ENCODE measurements at places on chromosomes 12 and 14.
A peak's percentile ranks its signal among the peaks of the same experiment; 100 is the strongest.

DNA sequence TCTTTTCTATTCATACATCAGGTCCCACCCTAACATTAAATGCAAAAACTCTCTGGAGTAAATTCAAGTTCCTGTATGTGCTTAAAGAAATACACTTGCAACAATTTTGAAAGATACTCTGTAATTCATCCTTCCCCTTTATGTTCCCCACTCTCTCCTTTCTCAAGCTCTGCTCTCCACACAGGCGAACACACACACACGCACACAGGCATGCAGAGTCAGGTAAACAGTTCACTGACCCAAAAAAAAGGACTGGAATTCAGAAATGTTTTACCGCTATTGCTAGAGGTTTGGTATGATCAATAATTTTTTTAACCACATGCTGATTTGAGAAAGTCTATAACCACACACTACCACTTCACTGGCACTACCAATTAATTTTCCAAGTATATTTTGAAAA is 152.4 kb upstream of the TMCC3 start:
- no peak for DNase-seq

DNA sequence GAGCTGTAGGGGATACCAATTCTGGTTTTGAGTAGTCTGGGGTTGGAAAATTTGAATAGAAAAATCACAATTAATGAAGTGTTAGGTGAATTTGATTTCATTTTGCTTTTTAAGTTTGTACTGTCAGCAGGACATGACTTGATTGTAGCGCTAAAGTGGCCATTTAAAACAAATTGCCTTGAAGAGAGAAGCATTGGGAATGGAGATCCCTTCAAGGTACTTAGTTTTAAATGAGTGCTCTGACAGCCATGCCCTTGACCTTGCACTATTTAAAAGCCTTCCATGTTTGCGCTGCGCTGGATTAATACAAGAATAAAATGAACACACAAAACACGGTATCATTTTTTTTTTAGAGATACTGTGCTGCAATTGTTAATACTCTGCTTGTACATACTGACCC is 345.9 kb downstream of the NAV3 start:
- no peak for DNase-seq

GRCh38 chr12:112823582-112824149 is 32.1 kb downstream of the RPH3A start:
- no peak for DNase-seq

DNA sequence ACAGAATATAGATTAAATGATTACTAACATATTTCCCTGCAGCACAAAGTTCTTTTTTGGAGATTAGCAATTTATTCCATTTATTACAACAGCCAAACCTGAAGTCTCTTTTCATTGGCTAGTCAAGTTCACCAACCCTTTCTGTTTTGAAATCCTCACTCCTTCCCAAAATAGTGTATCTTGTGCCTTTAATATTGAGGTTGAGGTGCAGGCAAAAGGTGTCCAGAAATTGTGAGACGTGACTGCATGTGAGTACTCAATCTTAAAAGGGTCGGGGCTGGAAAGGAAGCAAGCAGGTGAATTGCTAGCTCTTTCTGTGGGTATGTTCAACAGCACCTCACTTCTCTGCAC is 11.1 kb upstream of the FOXN3 start:
- no peak for DNase-seq

- no peak for DNase-seq
Observed at GRCh38 chr14:97921296-97921695, 1124.1 kb downstream of the VRK1 start.

GRCh38 chr14:90519262-90519920 is 122.6 kb downstream of the CALM1 start:
- DNase-seq: no peak

GRCh38 chr12:51832354-51833107 is 16.0 kb downstream of the FIGNL2 start:
- DNase-seq: no peak

DNA sequence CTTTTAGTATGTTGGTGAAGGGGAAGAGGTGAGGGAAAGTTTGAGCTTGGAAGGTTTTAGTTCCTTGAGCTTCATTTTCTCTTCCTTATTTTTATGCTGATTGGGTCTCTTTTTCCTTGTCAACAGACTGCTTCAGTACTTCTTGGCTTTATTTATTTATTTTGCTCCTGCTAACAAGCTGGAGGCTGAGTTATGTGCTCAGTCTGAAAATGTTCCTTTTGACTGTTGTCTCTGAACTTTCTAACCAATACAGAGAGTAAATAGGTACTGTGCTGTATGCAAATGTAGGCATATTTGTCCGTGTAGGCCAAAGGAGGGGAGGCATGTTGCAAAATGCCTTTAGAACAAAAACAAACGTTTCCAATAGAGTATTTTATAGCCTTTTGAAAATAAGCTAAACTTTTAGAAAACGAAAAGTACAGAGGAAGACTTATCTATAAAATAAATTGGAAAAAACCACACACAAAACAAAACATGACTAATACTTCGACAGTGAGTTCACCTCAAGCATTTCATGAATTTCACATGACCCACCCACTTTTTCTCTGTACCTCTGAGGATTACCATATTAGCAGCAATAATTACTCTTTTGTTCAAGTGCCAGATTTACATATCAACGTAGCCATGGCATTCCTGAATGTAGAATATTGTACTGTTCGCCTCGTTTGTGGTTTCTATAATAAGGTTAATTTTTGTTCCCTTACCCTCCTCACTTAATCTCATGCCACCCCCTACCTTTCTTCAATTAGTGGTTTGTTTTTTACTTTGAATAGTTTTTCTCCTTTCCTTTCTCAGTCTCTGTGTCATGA is 4.7 kb upstream of the CREBL2 start:
- DNase-seq: no peak

DNA sequence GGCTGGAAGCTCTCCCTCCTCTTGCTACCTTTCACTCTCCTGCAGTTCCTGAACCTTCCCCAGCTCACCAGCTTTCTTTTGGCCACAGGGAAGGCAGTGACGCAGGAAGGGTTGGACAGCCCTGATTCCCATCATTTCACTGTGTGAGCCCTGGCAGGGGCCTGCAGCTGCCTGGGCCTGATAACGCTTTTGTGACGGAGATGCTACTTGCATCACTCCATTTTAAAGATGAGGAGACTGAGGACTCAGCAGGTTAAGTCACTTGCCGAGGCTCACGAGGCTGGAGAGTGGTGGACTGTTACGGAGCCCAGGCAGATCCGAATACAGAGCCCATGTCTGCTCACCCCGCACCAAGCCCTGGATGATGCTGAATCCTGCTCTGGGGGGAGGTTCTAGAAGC is 145.3 kb downstream of the RBM19 start:
- no peak for DNase-seq

DNA sequence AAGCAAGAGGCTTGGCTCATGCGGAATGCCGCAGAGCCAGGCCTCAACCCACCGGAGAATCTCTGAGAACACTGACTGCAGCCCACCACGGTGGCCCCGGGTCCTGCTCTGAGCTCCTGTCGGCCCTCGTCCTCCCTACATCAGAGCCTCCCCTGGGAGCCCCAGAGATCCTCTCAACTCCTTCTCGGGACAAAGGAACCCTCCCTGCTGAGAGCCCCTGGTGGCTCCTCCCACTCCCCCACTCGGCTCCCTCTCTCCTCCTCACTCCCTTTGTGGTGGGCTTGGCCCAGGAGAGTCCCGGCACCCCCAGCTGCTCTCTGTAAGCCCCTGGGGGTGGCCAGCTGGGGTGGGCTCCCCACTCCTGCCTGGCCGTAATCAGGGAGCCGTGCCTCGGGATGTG is 11.1 kb upstream of the INF2 start:
- no peak for DNase-seq

- DNase-seq: peak; percentile 35
Observed at GRCh38 chr12:122394626-122395194, 27.8 kb downstream of the CLIP1 start.

GRCh38 chr12:112796067-112796466 is 4.5 kb downstream of the RPH3A start:
- no peak for DNase-seq

- DNase-seq: no peak
Observed at GRCh38 chr12:70985850-70986249, 65.3 kb upstream of the PTPRR start.

DNA sequence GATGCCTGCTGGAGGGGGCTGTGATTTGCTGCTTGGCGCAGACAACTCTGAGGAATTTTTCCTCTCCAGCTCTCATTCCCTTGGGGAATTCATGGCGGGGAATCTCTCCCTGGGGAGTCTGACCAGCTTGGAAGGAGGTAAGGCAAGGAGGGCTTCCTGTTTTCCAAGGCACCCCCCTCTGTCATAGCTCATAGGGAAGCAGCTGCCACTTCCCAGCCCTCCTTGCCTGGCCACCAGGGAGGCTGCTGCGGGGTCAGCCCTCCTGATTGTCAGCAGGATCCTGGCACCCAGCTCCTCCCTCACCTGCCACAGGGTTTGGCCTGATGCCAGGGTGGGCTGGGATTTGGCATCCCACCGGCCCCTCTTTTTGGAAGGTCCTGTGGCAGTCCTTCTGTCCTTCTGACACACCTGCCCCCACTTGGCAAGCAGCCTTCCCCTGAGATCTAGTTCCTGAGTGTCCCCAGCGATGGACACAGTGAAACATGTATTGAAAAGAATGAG is 74.9 kb downstream of the TSPAN9 start:
- peak; percentile 84 for DNase-seq

- no peak for DNase-seq
Observed at GRCh38 chr14:62939970-62940369, 105.3 kb downstream of the KCNH5 start.

GRCh38 chr12:89678225-89678624 is 30.4 kb downstream of the ATP2B1 start:
- DNase-seq: no peak

DNA sequence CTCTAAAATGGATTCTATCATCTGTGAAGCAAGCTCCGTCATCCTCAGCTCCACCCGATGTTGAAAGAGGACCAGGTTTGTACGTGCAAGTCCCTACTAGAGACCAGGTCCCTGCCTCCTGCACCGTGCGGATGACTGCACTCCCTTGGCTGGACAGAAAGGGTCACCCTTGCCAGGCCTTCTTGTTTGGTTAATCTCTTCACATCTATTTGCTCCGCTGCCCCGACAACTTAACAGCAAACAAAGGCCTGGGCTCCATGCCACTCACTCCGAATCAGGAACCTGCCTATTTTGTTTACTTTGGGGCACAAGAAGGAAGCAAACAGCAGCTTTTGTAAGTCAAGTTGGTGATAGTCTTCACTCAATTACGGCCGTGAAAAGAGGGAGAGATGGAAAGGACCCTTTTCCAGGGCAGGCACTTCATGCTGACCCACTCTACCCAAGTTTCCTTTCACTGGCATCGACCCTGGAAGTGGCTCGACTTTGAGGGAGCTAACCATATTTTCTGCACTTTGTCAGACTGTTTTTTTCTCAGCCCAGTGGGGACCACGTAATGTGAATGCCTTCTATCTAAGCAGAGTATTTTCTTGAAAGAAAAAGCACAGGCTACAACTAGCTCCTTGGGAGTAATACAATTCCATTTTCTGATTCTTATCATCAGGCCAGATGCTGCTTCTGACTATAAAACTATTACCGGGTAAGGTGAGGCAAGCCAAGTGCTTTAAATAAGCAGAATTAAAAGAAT is 202.6 kb downstream of the FOXN3 start:
- peak; percentile 88 for DNase-seq

GRCh38 chr12:61993734-61994345 is 266.4 kb upstream of the USP15 start:
- DNase-seq: no peak

DNA sequence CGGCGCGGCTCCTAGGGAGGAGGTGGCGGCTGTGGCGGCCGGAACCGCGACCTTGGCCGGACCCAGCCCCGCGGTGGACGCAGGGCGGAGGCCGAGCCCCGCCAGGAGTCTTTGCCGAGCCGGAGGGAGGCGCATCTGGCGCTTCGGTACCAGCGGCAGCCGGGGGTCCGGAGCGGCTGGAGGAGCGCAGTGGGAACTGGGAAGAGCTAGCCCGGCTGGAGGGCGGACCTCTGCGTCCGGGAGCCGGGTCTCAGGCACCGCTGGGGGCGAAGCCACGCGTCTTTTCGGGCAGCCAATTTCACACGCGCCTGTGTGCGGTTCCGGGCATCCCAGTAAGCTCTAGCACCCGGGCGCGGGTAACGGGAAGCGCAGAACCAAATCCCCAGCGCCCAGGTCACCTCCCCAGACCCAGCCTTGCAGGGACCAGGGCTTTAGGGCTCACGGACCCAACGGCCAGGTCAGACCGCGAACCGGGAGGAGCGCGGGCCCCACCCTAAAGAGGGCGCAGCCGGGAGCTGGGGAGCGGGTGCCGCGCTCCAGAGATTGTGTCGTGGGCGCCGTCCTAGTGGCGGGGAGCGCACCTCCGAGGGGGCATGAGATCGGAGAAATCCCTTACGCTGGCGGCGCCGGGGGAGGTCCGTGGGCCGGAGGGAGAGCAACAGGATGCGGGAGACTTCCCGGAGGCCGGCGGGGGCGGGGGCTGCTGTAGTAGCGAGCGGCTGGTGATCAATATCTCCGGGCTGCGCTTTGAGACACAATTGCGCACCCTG is 89.4 kb downstream of the GALNT8 start:
- DNase-seq: no peak

DNA sequence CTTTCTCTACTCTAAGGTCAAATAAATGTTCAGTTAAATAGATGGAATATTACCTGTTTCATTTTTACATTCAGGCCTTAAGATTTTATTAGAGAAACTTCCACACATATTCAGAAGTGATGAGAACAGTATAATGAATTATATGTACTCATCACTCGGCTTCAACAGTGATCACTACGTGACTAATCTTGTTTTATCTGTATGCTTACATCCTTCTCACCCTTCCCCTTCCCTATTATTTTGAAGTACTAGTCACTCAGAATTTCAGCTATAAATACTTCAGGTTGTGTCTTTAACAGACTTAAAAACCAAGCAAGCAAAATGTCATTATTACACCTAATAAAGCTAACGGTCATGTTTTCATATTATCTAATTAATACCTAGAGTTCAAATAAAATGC is 34.9 kb downstream of the ETV6 start:
- DNase-seq: no peak

- DNase-seq: no peak
Observed at GRCh38 chr14:79248771-79249170, 962.5 kb downstream of the DIO2 start.

GRCh38 chr12:58007875-58008274 is 66.5 kb downstream of the ATP23 start:
- no peak for DNase-seq

DNA sequence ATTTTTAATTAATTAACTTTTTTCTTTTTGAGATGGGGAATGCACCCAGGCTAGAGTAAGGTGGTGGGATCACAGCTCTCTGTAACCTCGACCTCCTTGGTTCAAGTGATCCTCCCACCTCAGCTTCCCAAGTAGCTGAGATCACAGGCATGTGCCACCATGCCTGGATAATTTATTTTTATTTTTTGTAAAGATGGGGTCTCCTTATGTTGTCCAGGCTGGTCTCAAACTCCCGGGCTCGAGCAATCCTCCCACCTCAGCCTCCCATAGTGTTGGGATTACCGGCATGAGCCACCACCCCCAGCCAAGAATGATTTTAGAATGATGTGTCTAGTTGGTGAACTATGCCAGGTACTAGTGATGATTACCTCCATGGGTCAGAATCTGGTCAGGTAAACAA is 6.6 kb upstream of the LRP10 start:
- DNase-seq: no peak

- DNase-seq: no peak
Observed at GRCh38 chr14:56581041-56581727, 1.6 kb downstream of the TMEM260 start.

- DNase-seq: no peak
Observed at GRCh38 chr12:20411345-20411744, 43.0 kb downstream of the PDE3A start.
